ENCODE measurements at places on chromosomes 4 and X.

DNA sequence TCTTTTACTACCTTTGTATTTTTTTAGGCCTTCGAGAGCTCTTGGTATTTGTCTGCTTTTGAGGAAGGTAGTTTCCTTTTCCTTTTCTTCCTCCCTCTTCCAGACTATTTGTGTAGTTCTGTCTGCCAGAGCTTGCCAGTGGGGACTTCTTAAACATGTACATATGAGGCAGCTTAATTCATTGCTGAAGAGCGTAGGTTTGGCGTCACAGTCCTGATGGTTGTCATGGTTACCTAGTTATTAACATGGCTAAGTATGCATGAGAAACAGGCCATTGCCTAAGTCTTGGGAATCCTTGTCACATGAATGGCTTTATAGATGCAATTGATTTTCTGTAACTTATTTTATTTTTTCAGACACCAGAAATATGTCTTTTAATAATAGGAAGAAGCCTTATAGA lies 48.5 kb upstream of the ARMCX2 start:
- peak; percentile 3 for DNase-seq

DNA sequence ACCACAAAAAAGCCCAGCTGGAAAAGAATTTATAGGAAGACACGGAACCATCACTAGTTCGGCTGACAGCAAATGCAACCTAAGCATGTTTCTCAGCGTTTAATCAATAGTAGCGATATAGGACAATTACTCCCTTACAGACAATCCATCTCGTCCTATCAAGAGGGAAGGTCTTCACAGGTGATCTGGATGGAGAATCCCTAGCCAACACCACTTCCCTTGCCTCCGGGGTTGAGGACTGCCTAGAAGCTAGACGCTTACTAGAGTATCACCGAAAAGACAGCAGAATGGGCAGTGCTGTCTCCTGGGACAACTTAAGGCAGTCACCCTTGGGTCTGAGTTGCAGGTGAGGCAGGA lies 32.1 kb upstream of the MAML3 start:
- DNase-seq: no peak

GRCh38 chr4:16582036-16582435 lies 316.4 kb downstream of the LDB2 start:
- DNase-seq: no peak

GRCh38 chr4:92014067-92014466 lies 289.7 kb upstream of the GRID2 start:
- no peak for DNase-seq

- DNase-seq: peak; percentile 4
These were observed 71.5 kb upstream of the EDNRA start for GRCh38 chr4:147409350-147409749.
